ENCODE measurements at places on chromosomes 3 and 15.

DNA sequence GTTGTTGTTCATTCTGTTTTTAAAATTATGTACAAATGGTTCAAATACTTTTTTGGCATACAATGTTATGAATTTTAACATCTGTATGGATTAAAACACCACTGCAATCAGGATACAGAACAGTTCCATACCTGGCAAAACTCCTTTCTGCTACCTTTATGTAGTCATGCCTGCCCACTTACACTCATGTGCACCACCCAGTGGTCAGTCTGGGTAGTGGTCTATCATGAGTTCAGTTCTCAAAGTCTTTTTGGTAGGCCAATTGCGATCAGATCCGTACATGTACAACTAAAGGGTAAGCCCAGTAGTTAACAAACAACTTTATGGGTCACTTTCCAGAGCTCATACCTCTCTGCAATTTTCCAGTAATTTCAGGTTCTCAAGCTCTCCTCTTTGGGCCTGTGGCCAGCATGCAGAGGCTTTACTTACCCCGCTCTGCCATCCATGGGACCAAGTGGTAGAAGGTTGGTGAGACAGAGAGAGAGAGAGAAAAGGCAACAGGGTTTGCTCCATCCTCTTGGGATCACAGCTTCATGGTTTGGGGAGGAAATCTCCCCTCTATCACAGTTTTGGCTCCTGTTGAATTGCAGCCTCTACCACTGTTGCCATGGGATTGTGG lies 63.9 kb upstream of the FAM98B start:
- peak; percentile 61 for DNase-seq

- no peak for DNase-seq
Measured at GRCh38 chr3:168431491-168431890, 335.8 kb upstream of the GOLIM4 start.

DNA sequence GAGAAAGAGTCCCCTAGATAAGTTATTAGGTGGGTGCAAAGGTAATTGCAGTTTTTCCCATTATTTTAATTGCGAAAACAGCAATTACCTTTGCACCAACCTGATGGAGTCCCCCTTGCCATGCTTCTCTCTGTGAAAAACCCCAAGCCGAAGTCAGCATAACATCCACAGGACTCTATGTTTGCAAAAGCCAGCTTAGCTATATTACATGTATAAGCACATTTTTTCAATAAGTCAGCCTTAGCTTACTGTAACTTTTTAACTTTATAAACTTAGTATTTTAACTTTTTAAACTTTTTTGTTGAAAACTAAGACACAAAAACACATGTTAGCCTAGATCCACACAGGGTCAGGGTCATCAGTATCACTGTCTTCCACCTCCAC lies 21.4 kb upstream of the MUC20 start:
- no peak for DNase-seq

DNA sequence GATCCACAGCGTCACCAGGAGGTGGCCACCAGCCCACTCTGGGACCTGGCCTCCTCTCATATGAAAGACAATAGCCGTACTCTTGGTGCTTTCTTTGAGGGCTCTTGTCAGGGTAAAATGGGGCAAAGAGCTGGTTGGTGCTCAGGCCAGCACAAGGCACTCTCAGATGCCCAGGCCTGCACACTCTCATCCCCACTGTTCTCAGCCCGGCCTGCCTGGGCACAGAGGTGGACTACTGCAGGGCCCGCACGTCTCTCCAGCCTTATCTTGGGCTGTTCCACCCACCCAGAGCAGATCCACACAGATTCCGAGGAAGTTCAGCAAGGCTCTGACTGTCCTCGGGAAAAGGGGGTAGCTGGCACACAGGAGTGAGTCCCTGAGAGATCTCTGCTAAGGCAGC lies 122.8 kb upstream of the PRR20G start:
- no peak for DNase-seq

DNA sequence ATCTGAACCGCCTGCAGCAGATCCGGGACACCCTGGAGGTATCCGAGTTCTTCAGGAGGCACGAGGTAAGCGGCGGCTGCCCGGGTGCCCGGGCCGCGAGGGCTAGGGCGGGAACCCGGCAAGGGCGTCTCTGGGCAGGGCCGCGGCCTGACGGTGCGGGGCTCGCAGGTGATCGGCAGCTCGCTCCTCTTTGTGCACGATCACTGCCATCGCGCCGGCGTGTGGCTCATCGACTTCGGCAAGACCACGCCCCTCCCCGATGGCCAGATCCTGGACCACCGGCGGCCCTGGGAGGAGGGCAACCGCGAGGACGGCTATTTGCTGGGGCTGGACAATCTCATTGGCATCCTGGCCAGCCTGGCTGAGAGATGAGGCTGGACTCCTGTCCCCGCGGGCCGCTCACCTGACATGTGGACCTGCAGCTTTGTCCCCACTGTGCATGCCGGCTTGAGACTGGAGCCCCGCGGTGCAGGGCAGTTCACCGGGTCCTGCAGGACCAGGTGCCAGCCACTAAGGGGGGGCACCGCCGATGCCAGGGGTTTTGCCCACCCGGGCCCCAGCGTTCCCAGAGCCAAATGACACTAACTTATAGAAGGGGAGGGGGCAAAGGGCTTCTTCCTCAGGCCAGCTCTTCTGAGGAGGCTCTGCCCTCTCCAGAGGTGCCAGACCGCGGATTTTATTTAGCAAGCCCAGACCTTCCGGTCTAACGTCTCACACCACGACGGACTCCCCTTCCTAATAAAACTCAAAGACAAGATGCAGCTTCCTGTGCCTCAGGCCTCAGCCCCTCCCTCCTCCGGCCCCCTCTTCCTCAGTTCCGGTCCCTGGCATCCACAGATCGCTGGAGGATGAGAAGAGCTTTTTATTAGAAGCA lies 9.4 kb downstream of the ITPKA start:
- DNase-seq = no peak

DNA sequence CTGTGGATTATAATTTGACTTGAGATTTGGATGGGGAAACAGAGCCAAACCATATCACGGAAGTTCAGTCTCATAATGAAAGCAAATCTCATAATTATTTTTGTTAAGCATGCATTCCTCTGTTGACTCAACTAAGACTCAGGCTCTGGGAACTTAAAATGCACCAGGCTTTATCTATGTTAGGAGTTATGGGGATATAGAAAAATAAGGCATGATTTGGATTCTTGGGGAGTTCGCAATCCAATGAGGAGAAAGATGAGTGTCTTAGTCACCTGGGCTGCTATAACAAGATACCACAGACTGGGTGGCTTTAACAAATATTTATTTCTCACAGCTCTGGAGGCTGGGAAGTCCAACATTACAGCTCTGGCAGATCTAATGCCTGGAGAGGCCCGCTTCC lies 89.4 kb upstream of the TJP1 start:
- no peak for DNase-seq

GRCh38 chr3:124663690-124664089 lies 66.6 kb upstream of the UMPS start:
- no peak for DNase-seq

DNA sequence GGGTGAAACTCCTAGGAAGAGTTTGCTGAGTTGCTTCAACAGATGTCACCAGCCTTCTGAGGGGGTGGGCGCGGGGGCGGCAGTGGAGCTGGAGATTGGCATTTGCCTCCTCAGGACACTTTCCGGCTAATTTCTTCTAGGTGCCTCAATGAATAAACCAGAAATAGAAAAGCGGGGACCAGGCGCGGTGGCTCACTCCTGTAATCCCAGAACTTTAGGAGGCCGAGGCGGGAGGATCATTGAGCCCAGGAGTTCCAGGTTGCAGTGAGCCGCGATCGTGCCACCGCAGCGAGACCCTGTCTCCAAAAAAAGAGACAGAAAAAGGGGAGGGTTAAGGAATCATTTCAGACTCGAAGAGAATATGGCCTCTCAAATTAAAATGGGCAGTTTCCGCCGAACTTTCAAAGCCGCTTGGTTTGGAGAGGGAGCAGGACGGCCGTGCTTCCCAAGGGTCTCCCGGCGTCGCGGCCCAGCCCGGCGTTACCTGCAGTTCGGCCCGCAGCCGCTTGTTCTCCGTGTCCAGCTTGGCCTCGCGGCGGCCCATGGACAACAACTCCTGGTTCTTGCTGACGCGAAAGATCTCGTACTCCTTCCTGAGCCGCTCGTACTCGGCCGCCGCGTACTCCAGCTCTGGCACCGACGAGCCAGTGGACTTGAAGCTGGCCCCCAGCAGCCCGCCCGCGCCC lies 587 bp downstream of the NPHP3 start:
- no peak for DNase-seq

DNA sequence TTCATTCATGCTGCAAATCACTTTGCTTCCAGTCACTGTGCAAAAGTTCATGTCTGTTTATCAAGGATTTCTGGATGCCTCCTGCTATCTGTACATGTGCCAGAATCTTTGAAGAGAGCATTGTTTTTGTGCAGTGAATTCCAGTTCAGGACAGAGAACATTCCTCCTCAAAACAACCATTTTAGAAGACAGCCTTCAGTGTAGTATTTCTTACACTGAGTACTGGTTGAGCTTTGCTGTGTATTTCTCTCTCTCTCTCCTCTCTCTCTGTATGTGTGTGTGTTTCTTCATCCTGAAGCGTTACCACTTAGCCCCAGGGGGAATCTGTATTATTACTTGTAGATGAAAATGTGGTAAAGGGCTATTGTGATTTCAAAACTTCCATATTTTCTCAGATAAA lies 123.8 kb upstream of the CHL1 start:
- DNase-seq = no peak

DNA sequence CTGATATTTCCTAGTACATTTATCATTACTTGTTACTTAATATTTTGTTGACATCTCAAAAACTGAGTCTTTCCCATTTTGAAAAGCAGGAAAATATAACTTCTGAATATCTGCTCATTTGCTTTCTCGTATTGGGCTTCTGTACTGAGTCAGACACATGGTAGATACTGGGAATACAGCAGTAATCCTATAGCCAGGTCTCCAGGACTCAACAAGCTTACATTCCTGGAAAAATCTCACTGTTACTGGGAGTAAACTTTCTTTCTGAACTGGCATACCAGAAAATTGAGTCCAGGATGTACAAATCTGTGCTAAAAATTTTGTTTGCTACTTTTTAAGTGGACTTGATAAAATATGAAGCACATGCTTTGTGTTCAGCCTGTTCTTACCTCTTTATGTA lies 240.4 kb downstream of the RBMS3 start:
- no peak for DNase-seq

GRCh38 chr3:133283958-133284807 lies 115.7 kb upstream of the BFSP2 start:
- DNase-seq = no peak

DNA sequence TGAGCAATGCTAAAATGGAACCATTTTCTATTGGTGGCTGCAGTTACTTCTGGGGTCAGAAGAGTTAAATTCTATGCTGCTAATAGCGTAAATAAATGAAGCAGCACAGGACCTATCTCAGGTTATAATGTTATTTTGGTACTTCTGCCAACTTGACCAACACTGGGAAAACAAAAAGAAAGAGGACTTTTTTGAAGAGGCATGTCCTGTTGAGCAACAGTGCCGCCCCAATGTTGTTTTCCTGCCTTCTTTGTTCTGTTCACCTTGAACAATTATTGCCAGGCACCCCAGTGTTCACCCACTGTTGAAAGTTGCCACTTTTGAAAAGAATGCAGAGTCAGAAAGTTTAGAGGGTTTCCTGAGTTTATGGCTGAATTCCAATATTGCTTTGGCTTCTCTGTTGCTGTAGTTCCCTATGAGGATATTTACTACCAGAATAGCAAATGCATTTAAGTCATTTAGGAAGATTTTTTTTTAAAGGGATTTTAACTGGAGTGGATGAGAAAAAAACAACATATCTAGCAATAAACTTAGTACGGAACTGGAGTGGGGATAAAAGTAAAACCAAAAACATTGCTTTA lies 679.0 kb upstream of the DPPA4 start:
- no peak for DNase-seq

DNA sequence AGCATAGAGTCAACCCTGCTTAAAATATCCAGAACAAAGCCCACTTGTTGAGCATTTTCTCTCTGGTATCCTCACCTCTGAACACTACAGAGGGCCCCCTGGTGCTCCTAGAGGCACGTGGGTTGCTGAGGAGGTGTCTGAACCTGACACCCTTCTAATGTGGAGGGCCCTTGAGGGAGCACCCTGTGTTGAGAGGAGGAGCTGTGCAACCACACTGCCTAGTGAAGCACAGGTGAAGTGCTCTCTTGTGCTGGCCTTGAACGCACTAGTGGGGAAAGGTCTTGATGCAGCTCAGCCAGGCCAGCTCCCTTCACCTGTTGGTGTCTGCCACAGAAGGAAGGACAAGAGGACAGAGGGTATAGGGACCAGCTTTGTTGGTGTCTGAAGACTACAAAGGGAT lies 51.9 kb downstream of the CCK start:
- DNase-seq = no peak

GRCh38 chr3:1943395-1944118 lies 155.1 kb upstream of the CNTN4 start:
- no peak for DNase-seq

- DNase-seq = no peak
Measured at GRCh38 chr3:87047852-87048251, 56.9 kb upstream of the VGLL3 start.

GRCh38 chr3:128279601-128279880 lies 126.3 kb downstream of the EEFSEC start:
- no peak for DNase-seq

DNA sequence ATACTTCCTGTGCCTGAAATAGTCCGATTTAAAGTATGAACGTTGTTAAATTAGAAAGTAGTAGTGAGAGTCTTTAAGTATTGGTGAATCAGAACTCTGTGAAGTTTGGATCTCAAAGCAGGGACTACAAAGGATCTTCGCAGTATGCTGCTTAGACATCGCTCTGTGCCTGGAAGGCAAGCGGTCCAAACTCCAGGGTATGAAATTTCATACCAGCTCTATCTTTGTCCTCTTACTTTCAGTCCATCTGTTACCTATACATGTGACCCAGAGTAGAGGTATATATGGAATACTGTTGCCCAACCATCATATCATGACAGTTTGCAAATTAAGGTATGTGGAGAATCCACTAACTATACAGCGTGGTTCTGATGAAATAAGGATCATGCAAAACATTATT lies 34.5 kb downstream of the VPS8 start:
- no peak for DNase-seq

DNA sequence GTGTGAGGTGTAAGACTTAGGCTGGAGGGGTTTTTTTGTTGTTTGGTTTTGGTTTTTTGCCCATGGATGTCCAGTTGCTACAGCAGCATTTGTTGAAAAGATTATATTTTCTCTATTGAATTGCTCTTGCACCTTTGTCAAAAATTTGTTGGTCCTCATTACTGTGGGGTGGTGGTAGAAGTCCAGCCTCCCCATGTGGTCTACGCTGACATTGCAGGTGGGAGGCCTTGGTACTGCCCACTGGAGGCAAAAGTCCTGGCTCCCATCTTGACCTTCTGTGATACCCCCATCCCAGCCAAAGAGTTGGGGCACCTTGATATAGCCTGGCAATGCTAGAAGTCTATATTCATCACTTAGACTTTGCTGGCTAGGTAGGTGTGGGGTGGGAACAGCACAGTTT lies 5.4 kb upstream of the RAB6B start:
- no peak for DNase-seq

DNA sequence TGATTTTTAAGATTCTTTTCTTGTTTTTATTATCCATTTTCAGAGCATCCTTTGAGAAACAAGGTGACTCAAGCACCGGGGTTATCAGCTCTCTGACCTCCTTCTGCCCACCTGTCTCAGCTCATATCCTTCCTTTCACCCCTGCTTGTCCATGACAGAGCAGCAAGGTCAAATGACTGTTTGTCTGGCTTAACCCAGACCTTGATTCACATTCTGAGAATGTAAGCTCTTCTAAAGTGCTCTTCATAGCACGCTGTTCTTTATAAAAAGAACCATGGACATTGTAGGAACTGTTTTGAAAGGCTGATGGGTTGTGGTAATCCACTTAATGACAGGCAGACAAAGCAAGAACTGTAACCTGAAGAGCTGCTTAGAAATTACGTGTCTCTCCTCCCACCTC lies 122.5 kb downstream of the CHST2 start:
- no peak for DNase-seq
